GM23338 (cell line): ENCODE measurements at places on chromosomes 3 and 15. TPM values are rescaled to one million over a fixed set of nuclear protein-coding genes. Genes with fewer than 3 reads are reported as not detected.

GRCh38 chr3:31775383-31775782 lies 205.7 kb downstream of the OSBPL10 start:
- no peaks in the 10 kb centered on the region for H3K27me3 ChIP-seq
- no peaks in the 10 kb centered on the region; the same call in 1 of the 2 replicates for H3K36me3 ChIP-seq
- no peak for DNase-seq

DNA sequence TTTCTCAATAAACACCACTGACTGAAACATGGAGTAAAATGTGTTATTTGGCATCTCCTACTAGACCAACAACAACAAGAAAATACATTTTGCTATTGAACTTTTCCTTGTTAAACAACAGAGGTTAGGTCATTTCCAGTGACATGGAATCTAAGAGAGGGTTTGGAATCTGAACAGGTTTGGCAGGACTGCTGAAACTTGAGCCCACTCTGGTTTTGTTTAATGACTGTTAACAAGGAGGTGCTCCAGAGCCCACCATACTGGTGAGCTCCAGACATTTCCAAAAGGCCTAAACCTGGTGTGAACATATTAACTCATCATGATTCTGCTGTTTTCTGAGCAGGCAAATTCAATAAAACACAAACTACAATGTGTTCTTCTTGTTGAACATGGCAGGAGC lies 330.7 kb upstream of the TRIM42 start:
- H3K4me1 ChIP-seq: peaks cover 15% of the 10 kb centered on the region
- no peaks in the 10 kb centered on the region for H3K27me3 ChIP-seq
- H3K27ac ChIP-seq: no peak overlapping the region
- no peak overlapping the region for H3K4me3 ChIP-seq

DNA sequence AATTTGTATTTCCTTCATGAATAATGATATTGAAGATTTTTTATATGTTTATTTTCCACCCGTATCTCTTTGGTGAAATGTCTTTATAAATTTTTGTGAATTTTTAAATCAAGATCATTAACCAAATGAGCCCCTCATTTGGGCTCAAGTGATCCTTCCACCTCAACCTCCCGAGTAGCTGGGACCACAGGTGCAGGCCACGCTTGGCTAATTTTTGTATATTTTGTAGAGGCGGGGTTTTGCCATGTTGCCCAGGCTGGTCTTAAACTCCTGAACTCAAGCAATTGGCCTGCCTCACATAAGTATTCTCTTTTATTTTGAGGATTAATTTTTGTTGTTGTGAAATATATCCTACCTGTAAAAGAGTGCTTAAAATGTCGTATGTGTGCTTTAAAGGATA lies 4.9 kb downstream of the BBS4 start:
- no peak overlapping the region for H3K4me3 ChIP-seq
- H3K4me1 ChIP-seq: no peaks in the 10 kb centered on the region
- H3K27ac ChIP-seq: no peak overlapping the region

The PLS1 gene
- total RNA-seq: 39.0 and 42.2 TPM in 2 replicates
